Naive thymus-derived CD8-positive, alpha-beta T cell (primary cell): ENCODE measurements at places on chromosomes 11 and 22.

- no peak for DNase-seq
These were observed 151.1 kb upstream of the NECTIN1 start for GRCh38 chr11:119880143-119880542.

- DNase-seq: no peak
These were observed 24.3 kb upstream of the GAB2 start for GRCh38 chr11:78441956-78442355.

DNA sequence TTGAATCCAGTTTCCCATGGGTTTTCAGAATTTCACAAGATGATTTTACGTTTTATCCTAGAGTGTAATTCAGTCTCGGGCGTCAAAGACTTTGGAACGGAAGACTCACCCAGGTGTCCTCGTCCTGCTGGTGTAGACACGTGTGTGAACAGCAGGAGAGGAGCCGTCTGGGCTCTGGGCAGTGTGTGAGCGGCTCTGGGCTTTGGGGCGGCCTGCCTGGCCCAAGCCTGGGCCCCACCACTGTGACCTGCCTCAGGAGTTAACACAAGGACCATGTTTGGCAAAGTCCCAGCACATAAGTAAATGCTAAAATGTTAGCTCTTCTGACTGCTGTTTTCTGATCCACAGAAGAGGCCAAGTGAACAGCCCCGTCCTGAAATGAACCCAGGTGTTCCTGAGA is 1093.3 kb downstream of the BRD1 start:
- DNase-seq: no peak

GRCh38 chr22:34776817-34777216 is 289.1 kb upstream of the ISX start:
- no peak for DNase-seq

DNA sequence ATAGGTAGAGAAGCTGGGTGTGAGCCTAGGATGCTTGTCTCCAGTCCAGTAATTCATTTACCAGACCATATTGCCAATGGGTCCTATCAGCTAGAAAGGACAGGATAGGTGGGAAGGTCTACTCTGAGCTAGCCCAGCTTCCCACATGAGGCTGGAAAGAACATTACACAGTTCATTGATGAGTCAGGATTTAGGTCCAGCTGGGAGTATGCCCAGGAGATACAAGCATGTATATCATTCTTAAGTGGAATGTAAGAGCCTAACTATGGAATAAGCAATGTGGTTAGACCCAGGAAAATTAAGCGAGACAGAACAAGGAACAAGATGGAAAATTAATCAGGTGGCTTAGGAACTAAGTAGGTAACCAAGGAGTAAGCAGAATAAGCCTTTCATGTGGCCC is 59.0 kb upstream of the TBCEL start:
- no peak for DNase-seq

- no peak for DNase-seq
These were observed 1.1 kb downstream of the FEN1 start for GRCh38 chr11:61793829-61794204.

GRCh38 chr22:27915986-27916385 is 3.1 kb downstream of the PITPNB start:
- no peak for DNase-seq

GRCh38 chr11:118017631-118018315 is 31.6 kb downstream of the IL10RA start:
- no peak for DNase-seq

DNA sequence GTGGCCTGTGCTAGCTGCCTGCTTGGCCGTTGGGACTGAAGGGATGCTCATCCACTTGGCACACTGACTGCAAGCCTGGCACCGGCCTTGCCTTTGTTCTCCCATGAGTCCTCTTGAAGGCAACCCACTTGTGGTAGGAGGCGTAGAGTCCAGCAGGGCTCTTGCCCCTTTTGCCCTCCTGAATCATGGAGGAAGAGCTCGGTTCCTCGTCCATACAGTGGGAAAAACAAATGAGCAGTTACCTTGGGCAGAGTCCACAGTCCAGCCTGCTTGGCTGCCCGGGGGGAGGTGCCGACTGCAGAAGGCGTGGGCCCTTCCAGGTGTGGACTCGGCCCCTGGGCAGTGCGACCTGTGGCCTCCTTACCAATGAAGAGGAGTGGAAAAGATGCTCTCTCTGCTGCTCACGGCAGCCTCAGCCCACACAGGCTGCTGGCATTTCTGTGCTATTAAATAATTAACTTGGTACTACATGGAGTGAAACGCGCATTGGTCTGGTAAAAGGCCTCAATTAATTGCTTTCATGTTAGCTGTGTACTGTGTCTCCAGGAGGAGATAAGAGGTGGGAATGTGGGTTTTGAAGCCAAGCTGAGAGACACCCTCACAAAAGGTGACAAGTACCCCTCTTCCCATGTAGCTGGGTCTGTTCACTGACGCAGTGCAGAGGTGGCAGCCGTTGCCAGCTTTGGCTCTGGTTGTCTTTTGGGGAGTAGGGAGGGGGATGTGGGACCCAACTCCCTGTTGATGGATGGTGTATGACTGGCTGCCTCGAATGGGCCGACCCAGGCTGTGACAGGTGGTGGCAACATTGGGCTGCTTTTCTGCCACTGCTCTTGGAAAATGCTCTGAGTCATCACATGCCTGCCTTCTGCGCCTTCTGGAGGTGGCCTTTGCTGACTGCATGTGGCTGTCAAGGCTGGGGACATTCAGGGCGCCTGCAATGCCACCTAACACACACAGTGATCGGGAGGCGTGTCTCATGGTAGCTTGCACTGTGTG is 26.8 kb upstream of the B3GAT1 start:
- DNase-seq: no peak

DNA sequence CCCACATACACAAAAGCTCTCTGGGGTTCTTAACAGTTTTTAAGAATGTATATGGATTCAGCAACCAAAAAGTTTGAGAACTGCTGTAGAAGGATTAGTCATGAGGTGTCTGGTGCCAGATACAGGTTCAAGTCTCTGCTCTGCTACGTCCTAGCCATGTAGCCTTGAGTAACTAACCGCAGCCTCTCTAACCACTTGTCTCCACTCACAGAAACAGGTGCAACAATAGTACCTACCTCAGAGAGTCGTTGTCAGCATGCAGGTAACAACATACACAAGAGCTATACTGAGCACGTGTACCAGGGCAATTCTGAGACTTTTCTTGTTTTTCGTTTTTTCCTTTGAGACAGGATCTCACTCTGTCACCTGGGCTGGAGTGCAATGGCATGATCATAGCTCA is 26.9 kb downstream of the CBX7 start:
- no peak for DNase-seq

- no peak for DNase-seq
These were observed 16.8 kb downstream of the ZDHHC24 start for GRCh38 chr11:66529069-66529468.

GRCh38 chr22:25334162-25334490 is 114.7 kb downstream of the CRYBB2 start:
- DNase-seq: no peak

GRCh38 chr11:33618351-33618710 is 82.3 kb downstream of the C11orf91 start:
- DNase-seq: no peak

GRCh38 chr11:119774172-119774763 is 45.3 kb upstream of the NECTIN1 start:
- no peak for DNase-seq

GRCh38 chr11:61392981-61393595 is 701 bp downstream of the TMEM216 start:
- no peak for DNase-seq

DNA sequence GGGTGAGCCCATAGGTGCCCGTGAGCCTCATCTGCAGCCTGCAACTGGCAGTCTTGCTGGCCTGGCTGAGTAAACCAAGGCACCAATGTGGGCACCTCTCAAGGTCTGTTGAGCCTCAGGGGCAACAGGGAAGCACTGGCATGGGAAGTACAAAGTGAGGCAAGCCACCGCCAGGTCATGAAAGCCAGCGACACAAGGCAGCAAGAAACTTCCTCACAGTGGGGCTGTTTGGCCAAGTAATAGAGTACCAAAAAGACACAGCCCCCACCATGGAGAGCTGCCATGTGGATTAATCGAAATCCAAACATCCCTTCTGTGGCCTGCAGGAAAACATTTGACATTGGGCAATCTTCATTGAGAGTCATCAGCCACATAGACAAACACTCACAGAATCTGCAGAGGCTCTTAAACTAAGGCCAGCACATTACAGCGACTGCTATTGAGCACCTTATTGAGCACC is 43.6 kb upstream of the FIBIN start:
- DNase-seq: no peak

DNA sequence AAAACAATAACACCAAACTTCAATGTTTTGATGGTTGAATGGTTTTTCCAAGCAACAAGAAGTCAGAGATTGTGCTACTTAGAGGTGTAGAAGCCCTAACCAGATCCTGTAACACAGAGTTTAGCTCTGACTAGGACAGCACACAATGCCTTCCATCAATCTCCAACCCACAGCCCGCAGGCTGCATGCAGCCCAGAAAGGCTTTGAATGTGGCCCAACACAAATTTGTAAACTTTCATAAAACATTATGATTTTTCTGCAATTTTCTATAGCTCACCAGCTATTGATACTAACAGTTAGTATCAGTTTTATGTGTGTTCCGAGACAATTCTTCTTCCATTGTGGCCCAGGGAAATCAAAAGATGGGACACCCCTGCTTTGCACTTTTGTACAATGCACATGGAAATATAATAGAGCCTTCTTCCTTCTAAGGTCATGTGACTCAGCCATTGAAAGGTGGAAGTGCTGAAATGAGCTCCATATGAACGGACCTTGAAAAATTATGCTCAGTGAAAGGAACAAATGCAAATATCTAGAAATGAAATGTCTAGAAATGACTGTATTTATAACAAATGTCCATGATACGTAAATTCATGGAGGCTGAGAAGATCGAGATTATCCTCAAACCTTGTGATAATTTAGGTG is 47.6 kb upstream of the VPREB1 start:
- DNase-seq: no peak

DNA sequence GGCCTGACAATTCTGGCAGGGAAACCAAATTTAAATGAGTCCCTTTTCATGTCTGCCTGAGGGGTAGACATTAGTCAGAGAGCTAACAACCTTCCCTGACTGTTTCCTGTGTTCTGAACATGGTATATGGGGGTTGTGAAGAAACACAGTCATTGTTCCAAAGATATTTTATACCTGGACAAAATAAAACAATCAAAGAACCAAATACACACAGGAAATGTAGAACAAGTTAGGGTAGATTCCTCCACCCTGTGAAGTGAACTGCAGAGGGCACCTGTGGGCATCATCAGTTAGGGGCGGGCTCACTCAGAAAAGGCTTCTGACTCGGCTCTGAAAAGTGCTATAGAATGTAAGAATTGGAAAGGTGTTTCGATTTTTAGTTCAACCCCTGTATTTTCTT is 231.9 kb upstream of the CADM1 start:
- DNase-seq: no peak

GRCh38 chr11:9982127-9982795 is 311.8 kb downstream of the SBF2 start:
- DNase-seq: no peak

GRCh38 chr11:6410695-6411430 is 8.0 kb downstream of the APBB1 start:
- no peak for DNase-seq

DNA sequence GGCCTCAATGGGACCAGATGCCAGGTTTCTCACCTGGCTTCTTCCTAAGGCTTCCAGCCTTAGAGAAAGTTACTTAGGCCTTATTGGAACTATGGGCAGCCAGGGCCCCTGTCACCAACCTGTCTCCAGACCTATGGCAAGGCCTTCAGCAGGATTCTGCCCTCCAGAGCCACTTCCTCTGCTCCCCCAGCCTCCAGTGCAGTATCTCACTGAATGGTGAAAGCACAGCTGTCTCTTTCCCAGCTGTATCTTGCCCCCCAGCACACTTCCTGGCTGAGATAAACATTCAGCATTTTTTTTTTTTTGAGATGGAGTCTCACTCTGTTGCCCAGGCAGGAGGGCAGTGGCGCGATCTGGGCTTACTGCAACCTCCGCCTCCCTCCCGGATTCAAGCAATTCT is 1.5 kb downstream of the SLC2A11 start:
- DNase-seq: no peak

GRCh38 chr11:131668500-131669400 is 298.3 kb downstream of the NTM start:
- DNase-seq: no peak

DNA sequence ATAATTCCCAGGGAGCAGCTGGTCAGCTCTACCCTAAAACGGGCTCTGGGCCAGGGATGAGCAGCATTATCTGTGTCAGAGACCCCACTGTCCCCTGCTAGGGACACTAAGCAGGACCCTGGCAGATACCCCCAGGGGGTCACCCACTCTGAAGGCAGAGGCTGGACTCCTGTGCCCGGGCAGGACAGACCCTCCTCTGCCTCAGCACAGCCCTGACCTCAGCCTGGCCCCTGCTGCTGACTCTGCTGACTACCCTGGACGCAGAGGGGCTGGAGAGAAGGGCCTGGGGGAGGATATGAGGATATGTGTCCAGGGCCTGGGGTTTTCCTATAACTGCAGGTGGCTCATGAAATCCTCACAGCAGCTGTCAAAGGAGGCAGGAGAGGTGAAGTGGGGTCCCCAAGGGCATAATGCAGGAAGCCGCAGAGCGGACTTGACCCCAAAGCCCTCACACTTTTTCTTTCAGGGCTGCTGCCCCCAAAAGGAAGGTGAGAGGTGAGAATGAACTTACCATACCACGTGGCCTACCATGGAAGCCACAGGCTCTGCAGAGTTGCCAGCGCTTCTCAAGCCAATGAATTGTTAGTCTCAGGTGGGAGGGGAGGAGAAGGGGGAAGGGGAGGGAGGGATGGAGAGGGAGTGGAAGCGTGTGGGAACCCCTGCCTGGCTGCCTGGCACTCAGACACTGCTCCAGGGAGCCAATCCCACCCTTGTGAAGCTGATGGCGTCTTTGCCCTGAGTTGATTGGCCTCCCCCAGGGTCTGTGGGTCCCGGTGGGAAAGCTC is 76.7 kb upstream of the WNT11 start:
- DNase-seq: no peak

GRCh38 chr22:25680956-25681355 is 61.0 kb upstream of the MYO18B start:
- no peak for DNase-seq

- DNase-seq: no peak
These were observed 5.6 kb downstream of the PLAAT3 start for GRCh38 chr11:63608353-63609345.

DNA sequence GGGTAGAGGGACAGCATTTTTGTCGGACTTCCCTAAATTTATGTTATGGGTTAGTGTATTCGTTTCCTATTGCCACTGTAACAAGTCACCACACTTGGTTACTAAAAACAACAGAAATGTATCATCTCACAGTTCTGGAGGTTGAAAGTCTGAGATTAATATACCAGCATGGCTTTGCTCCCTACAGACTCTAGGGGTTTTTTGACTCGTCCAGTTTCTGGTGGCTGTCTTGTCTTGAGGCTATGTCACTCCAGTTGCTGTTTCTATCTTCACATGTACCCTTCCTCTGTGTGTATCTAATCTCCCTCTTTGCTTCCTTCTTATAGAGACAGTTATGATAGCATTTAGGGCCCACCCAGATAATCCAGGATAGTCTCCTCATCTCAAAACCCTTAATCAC is 9.1 kb upstream of the CCDC179 start:
- no peak for DNase-seq
